ENCODE measurements at places on chromosomes 3 and 15.

- no peak for DNase-seq
These were observed 48.8 kb upstream of the SRGAP3 start for GRCh38 chr3:9298236-9298635.

GRCh38 chr15:26729581-26729980, 43.3 kb downstream of the GABRB3 start:
- no peak for DNase-seq

DNA sequence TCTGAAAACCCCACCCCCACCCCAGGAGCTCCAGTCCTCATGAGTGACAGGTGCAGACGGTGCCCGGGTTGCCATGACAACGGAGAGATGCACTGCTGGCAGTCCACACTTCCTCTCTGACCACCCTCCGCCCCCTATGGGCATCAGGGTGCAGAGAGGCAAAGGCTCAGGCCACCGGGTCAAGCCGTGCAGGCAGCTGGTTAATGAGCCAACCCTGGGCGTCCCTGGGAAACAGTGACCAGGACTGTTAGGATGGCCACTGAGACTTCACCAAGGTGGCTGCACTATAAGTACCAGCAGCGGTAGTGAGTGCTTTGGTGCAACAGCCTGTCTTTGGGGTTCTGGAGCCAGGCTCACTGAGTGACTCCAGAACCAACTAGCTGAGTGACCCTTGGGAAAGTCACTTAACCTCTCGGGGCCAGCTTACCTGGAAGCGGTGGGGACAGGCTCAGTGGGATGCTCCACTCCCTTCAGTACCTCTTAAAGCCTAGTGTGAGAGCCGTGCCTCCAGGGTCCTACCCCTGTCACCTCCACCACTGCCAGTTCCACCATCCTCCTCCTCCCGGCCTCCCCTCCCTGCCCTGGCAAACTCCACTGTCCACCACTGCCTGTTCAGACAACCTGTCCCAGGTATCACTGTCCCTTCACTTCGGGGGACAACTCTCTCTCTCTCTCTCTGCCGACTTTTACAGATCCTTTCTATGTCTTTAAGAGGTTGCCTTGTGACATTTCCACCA, 121.0 kb upstream of the PRR20G start:
- peak; percentile 77 for DNase-seq

DNA sequence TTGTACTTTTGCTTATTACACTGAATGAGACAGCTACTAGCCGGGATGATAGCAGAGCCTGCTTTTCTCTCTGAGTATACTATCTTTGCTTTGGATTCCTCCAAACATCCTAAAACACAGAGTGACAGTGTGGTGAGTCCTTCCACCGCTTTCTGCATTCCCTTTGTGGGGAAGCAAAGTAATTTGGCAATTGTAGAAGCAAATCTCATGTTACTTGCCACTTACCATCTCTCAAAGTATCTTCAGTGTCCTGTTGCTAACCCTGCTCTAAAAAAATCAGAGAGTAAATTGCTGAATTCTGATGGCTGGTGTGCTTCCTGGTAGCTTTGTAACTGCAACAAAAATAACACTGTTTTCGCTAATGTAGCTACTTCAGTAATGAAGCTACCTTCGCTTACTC, 92.4 kb upstream of the LRRFIP2 start:
- DNase-seq: no peak

- no peak for DNase-seq
These were observed 161.1 kb downstream of the TP63 start for GRCh38 chr3:189792046-189792929.

GRCh38 chr3:67601919-67602608, 52.3 kb downstream of the SUCLG2 start:
- no peak for DNase-seq

GRCh38 chr3:172673210-172673679, 37.6 kb downstream of the NCEH1 start:
- DNase-seq: peak; percentile 82

DNA sequence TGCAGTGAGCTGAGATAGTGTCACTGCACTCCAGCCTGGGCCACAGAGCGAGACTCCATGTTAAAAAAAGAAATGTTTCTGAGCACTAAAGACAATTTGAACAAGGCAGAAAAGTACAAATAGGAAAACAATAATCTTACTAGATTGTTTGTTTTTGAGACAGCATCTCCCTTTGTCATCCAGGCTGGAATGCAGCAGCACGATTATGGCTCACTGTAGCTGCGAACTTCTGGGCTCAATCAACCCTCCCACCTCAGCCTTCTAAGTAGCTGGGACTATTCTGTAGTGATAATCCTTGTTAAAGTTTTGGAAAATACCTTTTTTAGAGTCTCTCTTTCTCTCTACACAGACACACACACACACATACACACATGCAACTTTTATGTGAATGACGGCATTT, 107.1 kb downstream of the LPP start:
- DNase-seq: no peak

- no peak for DNase-seq
These were observed 867.1 kb downstream of the NAALADL2 start for GRCh38 chr3:175726228-175726627.

GRCh38 chr3:52220380-52221026, 4.9 kb downstream of the TLR9 start:
- DNase-seq: peak; percentile 89

DNA sequence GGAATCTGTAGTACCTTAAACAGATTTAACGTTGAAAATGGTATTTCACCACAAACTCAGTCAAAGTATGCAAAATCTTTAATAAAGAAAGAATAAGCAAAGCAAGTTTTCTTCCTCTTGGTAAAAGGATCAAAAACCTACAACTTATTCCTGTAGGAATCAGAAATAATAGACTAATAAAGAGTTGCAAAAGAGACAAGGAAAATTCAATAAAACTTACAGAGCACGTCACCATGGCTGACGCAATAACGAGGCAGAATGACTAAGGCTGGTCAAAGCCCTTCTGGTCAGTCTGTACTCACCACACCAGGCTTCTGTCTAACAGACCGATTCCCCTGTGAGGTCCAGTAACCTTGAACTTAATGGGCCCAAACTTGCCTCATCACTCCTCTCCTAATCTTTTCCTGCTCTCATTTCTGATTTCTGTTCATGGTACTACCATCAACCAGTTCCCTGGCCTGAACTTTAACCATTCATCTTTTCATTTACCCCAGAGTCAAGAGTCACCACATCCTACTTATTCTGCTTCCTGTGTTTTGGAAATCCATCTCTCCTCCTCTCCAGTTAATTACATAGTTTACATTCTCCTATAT, 5.0 kb downstream of the MASP1 start:
- no peak for DNase-seq

DNA sequence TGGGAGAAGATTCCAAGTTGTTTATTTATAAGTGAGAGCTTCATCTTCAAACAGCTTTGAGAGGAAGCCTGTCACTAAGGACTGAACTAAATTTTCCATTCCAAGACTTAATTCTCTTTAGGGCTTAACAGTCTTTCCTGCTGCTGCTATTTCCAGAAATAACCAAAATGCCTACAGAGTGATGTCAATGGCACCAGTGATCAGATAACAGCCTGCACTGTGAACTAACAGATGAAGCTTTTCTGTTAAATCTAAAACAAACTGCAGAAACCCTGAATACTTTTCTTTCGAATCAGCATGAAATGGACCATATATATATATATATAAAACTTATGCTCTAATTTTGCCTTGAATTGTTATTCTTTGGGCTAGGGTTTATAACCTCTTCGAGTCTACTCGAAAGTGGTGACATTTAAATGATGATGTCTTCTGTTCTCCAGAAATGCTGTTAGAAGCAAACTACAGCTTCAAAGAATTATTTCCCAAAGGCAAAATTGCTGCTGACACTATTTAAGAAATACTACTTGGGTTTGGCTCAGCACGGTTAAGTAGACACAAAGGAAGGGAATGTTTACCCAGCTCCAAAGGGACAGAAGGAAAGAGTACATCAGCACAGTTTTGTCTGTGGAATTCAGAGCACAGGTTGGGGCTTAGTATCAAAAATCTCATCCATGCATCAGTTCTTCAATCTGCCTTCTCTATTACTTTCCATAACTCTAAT, 238.5 kb upstream of the LRRN1 start:
- no peak for DNase-seq

GRCh38 chr3:5016211-5017161, 37.2 kb downstream of the BHLHE40 start:
- no peak for DNase-seq

GRCh38 chr3:69178082-69178481, 55.7 kb upstream of the LMOD3 start:
- DNase-seq: no peak

GRCh38 chr3:159763602-159764489, 224.8 kb upstream of the IL12A start:
- peak; percentile 89 for DNase-seq

GRCh38 chr3:178618197-178618596, 82.0 kb downstream of the KCNMB2 start:
- DNase-seq: no peak

- no peak for DNase-seq
These were observed 1.0 kb upstream of the MCM2 start for GRCh38 chr3:127597020-127597771.

DNA sequence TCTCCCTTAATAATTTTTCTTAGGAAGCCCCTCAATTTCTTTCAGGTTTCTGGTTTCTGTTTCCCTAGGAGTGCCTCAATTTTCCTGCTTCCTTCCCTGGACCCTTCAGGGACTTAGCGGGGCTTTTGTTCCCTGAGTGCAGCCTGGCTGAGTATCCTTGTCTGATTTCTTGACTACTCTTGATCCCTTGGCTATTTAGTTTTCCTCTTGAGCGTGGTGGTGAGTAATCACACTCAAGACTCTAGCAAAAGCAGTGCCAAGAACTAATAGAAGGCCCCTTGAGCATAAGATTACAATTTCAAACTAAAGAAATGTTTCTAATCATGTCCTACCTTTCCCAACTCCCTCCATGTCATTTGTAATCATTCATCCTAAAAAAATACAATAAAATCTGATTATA, 94.3 kb upstream of the C3orf80 start:
- DNase-seq: no peak

- no peak for DNase-seq
These were observed 107.9 kb downstream of the APBA2 start for GRCh38 chr15:28993720-28994053.

DNA sequence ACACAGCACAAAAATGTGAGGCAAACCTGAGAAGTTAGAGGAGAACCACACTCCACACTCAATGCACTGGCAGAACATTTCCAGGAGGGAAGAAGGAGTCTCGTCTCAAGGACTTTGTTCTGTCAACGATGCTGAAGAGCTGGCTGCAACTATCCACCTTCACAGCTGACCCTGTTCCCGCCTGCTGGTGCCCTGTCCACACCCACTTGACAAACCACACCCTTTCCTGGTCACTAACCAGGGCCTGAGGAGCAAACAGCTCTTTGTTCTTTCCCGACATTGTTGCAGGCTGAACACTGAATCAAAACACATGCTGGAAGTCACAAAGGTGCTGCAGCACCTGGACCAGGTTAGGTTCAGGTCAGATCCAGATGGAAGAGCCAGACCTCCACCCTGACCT, 92.6 kb upstream of the ARRDC4 start:
- DNase-seq: no peak

GRCh38 chr3:46471371-46471914, 6.7 kb upstream of the LTF start:
- no peak for DNase-seq

DNA sequence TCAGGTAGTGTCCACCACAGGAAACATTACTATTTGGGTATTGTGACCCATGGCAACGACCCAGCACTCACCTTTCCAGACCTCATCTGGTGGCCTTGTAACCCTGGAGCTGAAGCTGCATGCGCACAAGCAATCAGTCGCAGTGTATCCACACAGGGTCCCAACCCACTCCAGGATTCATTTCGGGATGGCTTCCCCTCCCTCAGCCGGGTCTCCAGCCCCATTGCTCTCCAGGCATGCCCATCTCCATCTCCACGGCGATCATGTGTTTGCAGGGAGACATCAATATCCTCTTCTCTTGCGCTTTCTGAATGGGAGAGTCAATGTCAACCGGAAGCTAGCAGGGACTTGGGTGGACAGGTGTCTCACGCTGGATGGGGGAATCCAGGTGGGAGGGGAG, 35.2 kb downstream of the GOLGA6L2 start:
- DNase-seq: no peak

DNA sequence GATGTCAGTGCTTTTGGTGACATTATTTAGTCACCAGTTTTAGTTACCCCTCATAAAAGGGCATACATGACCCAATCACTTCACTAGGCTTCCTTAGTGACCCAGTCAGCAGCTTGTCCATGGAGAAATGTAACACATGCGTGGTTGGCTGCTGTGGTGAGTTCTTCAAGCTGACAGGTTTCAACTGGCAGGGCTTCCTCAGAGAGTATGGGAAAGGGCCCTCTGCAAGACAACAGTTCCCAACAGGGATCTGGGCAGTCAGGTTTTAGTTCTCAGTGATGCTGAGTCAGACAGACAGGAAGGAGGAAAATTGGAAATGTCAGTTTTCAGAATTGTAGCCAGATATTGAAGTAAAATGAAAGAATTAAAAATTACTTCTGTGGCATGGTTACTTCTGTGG, 282.5 kb downstream of the TBL1XR1 start:
- DNase-seq: no peak

GRCh38 chr3:172624999-172625398, 85.9 kb downstream of the NCEH1 start:
- no peak for DNase-seq

GRCh38 chr15:92011611-92012367, 158.3 kb downstream of the SLCO3A1 start:
- no peak for DNase-seq

GRCh38 chr3:71524672-71525071, 58.9 kb downstream of the FOXP1 start:
- no peak for DNase-seq

DNA sequence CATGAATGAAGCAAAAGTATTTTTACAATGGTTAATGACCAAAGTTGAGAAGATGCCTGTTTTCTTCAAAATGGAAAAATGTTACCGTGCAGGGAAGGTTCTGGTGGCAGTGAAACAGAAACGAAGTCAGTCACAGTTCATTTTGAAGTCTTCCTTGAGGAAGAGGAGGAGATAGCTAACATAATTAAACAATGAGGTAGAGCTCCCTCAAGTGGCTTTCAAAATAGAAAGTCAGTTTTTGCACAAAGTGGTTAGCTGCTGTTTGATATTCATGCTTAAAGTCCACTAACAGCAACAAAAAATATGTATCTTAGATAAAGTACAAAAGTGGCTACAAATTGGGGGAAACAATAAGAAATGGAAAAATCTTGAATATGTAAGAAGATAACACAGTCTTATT, 87.3 kb downstream of the TFG start:
- peak; percentile 11 for DNase-seq

- DNase-seq: peak; percentile 71
These were observed 26.9 kb upstream of the EHHADH start for GRCh38 chr3:185280572-185281365.

GRCh38 chr3:78951342-78951945, 816.4 kb downstream of the ROBO1 start:
- DNase-seq: no peak

- peak; percentile 0 for DNase-seq
These were observed 1.8 kb downstream of the ITIH1 start for GRCh38 chr3:52779011-52779836.
